ENCODE measurements at places on chromosomes 7 and 10. TPM values are rescaled to one million over a fixed set of nuclear protein-coding genes. Genes with fewer than 3 reads are reported as not detected.

GRCh38 chr10:97332591-97333350 lies 1.8 kb downstream of the FRAT2 start:
- DNase-seq = no peak

The LUC7L2 gene
- 217 TPM for total RNA-seq

DNA sequence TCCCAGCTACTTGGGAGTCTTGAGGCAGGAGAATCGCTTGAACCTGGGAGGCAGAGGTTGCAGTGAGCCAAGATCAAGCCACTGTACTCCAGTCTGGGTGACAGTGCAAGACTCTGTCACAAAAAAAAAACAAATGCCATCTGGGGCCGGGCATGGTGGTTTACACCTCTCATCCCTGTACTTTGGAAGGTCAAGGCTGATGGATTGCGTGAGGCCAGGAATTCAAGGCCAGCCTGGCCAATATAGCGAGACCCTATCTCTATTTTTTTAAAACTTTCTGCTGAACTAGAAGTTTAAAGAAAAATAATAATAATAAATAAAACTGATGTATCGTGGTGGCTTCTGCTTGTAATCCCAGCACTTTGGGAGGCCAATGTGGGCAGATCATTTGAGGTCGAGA lies 15.7 kb upstream of the RNF216 start:
- DNase-seq = no peak

DNA sequence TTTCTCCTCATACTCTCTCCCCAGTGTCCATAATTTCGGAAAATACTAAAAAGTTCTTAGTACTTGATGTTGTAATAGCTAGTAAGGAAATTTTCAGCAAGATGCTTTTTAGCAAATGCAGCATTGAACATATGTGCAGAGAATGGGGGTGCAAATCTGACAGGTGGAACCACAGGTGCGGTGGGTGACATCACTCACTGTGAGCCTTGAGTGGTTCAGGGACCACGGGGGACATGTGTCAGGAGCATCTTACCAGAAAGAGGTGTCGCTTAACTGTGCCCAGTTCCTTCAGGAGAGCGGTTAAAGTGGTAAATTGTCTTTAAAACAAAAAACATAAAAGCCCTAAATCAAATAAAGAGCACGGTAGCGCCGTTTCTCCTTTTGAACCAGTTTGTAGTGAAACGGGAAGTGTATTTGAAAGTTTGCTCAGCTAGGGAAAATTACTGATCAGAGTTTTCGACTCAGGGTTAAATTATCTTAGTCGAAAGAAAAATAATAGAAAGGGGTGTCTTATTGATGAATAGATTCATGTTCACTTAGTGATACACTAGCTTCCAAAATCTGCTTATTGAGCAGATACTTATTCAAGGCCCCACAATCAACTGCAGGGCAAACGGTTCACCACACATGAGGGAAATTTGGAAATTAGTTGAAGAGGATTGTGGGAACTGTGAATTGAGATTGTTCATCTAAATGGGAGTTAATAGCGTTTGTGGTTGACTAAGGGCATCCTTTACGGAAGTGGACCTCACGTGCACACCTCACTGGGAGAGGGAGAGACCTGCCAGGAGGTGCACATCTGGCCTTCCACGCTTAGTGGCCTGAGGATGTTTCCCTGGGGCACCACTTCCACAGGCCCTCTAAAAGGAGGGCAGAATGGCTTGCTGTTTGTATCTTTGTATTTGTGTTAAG lies 12.7 kb downstream of the CUL1 start:
- peak; percentile 23 for DNase-seq

GRCh38 chr7:43850348-43851116 lies 18.8 kb downstream of the MRPS24 start:
- no peak for DNase-seq

DNA sequence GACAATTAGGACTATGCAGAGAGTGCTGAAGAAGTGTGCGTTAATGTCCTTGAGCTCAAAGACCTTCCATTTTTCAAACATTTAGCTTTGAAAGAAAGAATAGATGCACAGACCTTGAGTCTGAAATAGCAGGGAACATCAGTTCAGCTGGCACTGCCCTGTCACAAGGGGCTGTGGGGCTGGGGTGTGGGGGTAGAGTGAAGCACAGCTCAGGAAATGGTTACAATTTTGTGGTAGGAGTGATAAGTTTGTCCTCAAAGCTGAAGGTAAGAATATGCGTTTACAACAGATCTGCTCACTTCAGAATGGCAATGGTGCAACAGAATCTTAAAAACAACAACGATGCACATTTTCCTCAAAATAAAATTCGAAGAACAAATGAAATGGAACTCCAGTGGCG lies 33.6 kb downstream of the SMKR1 start:
- DNase-seq = peak; percentile 38

DNA sequence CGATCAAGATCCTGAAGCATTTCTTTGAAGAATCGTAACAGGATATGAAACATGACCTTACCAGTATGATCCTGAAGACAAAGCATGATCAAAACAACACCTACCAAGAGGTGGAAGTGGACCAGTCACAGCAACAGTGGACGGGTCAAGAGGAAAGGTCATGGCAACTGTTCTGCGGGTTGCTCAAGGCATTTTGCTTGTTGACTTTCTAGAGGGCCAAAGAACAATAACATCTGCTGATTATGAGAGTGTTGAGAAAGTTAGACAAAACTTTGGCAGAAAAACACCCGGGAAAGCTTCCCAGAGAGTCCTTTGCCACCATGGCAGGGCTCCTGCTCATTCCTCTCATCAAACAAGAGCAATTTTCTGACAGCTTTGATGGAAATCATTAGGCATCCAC lies 65.6 kb upstream of the LRRC18 start:
- DNase-seq = no peak

GRCh38 chr7:2253021-2253420 lies 11.0 kb downstream of the NUDT1 start:
- DNase-seq = no peak

The GOLGA7B gene
- total RNA-seq = 0.83 TPM
